M059J (cell line): ENCODE measurements at places on chromosomes 16 and 17. TPM values are rescaled to one million over a fixed set of nuclear protein-coding genes. Genes with fewer than 3 reads are reported as not detected.

Gene KRTAP9-2
- total RNA-seq: not detected in 2 replicates

DNA sequence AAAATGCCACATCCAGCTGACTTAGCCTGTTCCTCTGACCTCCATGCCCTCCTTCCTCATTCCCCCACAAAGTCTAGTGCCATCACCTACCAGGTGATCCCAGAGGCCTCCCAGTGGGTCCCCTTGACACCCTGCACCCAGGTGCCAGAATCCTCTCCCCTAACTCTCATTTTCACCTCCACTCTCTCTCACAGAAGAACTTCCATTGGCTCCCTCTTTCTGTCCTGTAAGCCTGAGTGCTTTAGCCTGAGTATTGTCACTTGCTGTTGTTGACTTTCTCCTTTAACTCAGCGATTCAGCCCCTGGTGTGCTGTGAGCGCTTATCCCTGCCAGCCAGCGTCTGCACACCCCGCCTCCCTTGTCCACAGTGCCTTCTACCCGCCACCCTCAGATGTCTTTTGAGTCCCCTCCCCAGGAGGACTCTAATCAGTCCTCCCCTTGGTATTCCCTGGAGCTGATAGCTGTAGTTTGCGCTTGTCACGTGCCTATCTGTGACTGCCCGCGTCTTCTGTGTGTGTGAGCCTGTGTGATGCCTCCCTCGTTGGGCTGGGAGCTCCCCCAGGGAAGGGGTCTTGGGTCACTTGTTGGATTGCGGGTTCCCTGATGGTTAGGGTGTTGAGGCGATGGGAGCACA, 31.9 kb downstream of the ARHGAP23 start:
- DNase-seq: no peak

GRCh38 chr17:8900207-8900606, 32.7 kb upstream of the PIK3R6 start:
- DNase-seq: no peak

DNA sequence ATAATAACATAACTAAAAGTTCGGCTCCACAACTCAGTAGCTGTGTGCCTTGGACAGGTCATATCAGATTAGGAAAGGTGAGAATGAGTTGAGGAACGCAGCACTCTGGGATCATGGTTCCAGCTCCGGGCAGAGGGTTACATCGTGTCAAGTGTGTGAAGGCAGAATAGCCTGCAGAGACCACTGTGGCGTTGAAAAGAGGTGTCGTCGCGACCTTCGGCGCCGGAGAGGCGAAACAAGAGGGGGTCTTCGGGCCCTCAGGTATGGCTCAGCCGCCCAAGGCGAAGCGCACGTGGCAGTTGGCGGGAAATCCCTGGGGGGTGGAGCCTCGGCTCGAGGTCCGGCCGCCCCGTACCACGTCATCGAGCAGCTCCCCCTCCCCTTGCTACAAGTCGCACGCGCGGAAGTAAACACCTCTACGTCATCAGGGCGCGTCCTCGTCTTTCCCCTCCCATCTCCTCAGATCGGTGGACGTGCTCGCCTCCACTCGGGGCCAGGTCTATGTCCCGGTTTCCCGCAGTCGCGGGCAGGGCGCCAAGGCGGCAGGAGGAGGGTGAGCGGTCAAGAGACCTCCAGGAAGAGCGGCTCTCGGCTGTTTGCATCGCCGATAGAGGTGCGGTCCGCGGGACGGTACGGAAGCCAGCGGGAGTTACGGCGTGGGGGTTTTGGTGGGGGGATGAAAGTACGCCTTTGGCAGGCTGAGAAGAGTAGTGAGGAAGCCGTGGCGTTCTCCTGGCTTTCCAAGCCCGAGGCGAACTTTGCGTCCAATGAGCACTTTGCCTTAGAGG, at the start of gene DHX40:
TSS of gene DHX40 (plus strand) at position 440 of the 788 bp plus-strand sequence. CDS start at position 502, 62 bp downstream.
- peak; percentile 86 for DNase-seq

DNA sequence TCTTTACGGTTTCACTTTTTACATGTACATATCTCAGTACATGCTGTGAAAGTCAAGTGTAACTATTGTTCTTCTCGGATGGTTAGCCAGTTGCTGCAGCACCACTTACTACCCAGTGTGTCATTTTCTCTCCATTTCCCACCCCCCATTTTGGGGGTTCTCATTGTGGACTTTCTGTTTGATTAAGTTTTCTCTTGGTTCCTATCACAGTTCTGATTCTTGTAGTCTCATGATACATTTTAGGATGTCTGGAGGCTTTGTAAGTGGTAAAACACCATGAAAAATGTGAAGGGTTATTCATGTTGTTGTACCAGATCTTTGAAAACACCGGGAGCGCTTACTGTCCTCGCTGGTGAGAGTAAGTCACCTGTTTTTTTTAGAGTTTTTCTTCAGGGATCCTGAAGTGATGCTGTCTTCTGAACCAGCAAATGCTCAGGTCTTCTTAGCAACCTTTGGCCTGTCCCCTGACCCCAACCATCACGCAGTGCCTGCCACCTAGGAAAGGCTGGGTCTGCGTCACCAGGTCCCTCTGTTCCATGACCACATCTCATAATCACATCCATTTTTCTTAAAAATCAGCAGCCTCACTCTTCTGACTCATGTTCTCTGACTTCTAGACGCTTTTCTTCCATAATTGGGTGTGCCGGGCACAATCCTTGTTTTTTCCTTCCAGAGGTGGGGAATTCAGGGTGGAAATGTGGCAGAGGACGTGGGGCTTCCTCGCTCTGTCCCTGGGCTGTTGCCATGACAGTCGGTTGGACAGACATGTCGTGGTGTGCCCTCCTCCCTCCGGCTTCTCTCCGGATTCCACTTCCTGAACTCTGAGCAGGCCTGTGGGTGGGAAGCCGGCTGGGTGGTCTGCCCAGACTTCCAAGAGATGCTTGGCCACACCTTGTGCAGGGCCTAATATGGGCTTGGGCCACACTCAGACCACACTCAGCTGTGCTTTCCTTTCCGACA, 102.6 kb downstream of the NTN1 start:
- DNase-seq: no peak

- DNase-seq: no peak
Observed at GRCh38 chr16:31483081-31483480, at the start of gene SLC5A2. Gene SLC5A2 (plus strand): TSS chr16:31483123. CDS start chr16:31483137, 14 bp downstream.
